ENCODE measurements at places on chromosomes 6 and 20. TPM values are rescaled to one million over a fixed set of nuclear protein-coding genes. Genes with fewer than 3 reads are reported as not detected.

- no peak for DNase-seq
These were observed 106.7 kb downstream of the MAP3K5 start for GRCh38 chr6:136685540-136686108.

GRCh38 chr20:24778585-24779031, 170.5 kb upstream of the CST7 start:
- no peak for DNase-seq

DNA sequence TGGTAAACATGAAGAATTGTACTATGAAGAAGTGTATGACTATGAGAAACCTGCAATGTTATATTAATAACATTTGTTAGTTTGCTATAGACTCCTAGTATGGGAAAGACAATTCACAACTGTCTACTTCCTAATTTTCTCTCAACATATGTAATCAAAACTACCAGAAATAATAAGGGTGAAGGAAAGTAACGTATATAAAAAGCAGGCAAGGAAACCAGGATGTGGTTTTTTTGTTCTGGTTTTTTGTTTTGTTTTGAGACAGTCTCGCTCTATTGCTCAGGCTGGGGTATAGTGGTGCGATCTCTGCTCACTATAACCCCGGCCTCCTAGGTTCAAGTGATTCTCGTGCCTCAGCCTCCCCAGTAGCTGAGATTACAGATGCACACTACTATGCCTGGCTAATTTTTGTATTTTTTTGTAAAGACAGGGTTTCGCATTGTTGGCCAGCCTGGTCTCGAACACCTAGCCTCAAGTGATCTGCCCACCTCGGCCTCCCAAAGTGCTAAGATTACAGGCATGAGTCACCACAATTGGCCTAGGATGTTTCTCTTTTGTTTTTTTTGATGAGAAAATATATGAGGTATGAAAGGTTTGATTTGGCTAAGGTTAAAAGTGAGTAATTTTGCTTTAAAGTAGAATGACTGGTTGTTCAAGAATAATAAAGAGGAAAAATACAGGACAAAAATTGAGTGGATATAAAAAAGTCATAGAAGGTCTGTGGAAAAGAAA, 83.1 kb downstream of the PTCHD4 start:
- no peak for DNase-seq

The PHF10 gene
- 57.6 TPM for total RNA-seq

DNA sequence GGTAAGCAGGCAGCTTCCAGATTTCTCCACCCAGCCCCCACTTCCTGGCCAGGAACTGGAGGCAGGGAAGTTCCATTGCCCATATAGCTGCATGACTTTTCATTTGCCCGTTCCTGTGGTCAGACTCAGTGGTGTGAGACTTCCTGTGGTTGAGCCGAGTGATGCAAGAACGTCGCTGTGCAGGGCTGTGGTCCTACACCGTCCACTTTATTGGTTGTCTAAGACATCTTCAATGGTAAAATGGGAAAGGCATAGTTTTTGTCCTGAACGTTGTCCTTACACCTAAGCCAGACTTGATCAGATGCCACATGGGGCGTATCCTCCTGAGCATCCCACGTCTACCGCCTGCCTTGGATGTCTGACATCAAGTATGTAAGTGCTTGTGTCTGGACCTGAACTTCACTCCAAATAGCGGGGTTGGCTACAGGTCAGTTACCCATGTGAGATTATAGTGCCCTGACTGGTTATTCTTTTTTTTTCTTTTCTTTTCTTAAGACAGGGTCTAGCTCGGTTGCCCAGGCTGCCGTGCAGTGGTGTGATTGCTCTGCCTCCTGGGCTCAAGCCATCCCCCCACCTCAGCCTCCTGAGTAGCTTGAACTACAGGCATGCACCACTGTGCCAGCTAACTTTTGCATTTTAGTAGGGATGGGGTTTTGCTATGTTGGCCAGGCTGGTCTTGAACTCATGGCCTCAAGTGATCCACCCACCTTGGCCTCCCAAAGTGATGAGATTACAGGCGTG, 25.9 kb upstream of the GTSF1L start:
- no peak for DNase-seq

DNA sequence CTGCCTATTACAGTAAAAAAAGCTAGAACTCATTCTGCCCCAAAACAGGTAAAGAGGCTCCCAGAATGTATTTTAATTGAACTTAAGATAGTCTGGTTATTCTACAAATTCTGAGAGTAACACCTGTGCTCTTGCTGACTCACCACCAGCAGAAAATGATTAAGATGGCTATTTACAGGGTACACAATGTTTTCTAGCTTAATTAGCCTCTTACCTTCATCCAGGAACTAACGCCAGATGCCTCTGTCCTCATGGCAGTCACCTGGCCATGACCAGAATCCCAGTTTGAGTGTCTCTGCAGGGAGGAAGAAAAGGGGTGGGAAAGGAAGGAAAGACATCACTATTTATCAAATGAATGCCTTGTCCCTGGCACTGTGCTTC, 31.3 kb upstream of the PPP1R3G start:
- DNase-seq, result no peak

GRCh38 chr6:12275107-12275506, 15.1 kb upstream of the EDN1 start:
- no peak for DNase-seq

The MPIG6B gene
- 1.1 TPM for total RNA-seq

The OLIG3 gene
- not detected for total RNA-seq

GRCh38 chr6:105484238-105485161, 81.6 kb upstream of the PREP start:
- DNase-seq, result no peak

DNA sequence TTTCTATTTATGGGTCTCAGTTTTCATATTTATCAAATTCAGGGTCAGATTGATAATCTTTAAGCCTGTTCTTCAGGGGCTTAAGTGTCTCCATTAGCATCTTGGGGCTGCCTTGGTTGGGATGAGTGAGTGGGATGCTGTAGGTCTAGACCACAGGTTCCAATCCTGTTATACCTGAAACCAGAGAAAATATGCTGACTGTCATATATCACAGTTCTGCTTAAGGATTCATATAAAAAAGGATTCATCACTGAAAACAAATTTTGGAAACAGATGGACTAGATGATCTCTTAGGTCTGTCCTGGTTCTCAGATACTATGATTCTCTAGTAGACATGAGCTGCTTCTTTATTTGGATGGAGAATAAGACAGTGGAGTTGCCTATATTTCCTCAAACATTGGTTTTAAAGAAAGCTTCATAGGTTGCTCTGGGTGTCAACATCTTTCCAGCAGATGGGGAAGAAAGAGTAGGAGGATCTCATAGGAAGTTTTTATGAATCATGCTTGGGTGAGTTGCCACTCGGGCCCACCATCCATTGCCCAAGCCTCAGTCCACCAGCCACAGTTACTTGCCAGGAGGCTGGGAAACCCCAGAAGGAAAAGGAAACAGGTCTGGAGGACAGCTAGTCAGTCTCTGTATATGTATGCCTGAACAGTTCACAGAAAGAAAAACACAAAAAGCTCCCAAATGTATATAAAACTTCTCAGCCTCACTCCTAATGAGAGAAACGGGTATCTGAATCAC, 42.9 kb upstream of the MAP7 start:
- DNase-seq, result no peak

DNA sequence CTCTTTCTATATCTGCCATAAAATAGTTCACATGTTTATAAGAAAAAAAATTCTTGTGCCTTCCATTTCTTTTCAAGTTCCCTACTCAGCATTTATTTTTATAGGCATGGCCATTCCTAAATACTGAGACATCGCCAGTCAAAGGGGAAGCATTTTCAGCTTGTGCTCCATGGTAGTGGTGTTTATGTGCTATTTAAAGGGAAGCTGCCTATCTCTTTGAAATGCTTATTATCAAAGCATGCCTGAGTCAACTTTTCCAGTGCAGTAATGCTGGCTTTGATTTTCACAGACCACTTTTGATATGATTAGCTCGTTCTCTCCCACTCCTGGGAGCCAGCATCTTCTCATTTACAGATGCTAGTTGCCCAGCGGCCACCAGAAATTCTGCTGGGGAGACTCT, 124.1 kb upstream of the RIN2 start:
- no peak for DNase-seq

The SLC22A16 gene
- 1.6 TPM for total RNA-seq

The LCA5 gene
- total RNA-seq, result 6.8 TPM

DNA sequence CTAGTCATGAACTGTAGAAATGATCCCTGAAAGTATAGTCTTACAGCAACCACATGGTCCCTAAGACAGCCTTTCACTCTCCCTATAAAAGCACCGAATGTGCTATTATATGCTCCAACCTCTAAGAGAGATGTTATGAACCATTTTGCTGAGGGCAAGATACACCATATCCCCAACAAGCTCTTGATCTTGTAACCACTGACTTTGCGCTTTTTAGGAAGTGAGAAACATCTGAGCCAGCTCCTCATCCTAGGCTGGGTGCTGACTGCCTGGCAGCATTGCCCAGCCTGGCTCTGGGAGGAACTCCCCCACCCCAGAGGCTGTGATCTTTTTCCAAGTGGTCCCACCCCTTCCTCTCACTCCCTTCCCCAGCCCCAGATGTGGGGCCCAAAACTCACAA, 3.1 kb upstream of the EMILIN3 start:
- DNase-seq, result no peak

GRCh38 chr6:127092466-127092865, 26.0 kb upstream of the RSPO3 start:
- no peak for DNase-seq

DNA sequence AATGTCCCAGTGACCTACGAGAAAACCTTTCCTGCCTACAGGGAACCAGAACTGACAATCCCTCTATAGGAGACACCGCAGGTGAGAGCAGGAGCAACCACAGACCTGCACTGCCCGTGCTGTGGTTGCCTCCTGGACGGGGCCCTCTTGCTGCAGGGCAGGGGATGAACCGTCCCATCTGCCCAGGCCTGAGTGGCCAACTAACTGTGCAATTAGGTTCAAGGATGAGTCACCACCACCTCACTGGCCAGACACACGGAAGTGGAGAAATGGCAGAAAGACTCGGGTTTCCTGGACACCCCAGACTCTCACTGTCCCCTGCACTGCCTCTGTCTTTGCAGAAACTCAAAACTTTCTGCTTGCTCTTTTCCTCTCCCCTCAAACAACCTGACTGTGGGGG, 13.8 kb upstream of the HLA-G start:
- DNase-seq, result peak; percentile 65

The LPIN3 gene
- 12.7 TPM for total RNA-seq

DNA sequence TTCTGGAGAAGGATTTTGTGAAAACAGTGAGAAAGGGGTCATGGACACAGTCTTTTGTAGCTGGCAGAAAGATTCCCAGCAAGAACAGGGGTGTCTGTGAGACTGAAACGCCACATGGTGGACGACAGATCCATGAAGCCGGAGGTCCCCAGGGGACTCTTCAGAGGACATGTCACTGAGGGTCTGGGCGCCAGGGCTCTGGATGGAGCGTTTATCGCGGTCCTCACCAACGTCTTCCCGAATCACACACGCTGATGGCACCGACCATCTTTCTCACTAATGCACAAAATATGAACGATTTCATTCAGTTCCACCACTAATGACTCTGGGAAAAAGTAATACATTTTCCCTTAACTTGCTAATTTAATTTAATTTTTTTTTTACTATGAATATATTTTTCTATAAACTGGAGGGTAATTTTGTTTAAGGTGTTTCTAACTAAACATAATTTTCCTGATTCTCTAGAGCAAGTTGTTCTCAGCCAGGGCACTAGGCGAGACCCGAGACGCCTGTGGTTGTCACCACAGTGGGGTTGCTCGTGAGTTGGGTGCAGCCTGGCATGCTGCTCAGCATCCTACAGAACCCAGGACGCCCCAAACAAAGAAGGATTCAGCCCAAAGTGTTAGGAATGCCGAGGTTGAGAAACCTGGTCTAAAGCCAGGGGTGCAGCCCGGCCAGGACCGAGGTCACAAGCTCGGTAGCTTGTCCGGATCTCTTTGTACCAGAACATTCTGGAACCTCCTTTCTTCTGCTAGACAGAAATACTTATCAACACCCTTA, 306.2 kb downstream of the TAF4 start:
- peak; percentile 64 for DNase-seq

- DNase-seq, result no peak
These were observed 1725.5 kb downstream of the GRIK2 start for GRCh38 chr6:103119056-103119455.

The GJA10 gene
- total RNA-seq, result not detected

The ASF1A gene
- total RNA-seq, result 18.0 TPM

The CAPN11 gene
- total RNA-seq, result 0.24 TPM

The DEFB129 gene
- not detected for total RNA-seq

The LIN28B gene
- not detected for total RNA-seq
